Central memory CD8-positive, alpha-beta T cell (primary cell): ENCODE measurements at places on chromosomes 7 and 10.

DNA sequence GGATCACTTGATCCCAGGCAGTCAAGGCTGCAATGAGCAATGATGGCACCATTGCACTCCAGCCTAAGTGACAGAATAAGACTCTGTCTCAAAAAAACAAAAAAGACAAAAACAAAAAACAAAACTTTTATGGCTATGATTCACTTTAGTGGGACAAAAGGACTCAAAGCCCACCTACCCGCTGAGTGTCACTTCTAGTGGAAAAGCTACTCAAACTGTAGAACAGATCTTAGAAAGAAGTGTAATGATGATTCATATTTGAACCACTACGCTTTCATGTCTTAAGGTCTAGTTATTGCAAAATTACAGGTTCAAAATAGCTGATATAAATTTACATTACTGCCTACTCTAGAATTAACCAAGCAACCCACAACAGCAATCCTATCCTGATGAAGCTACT is 47.1 kb upstream of the OTUD1 start:
- no peak overlapping the region for H3K27ac ChIP-seq
- no peaks in the 10 kb centered on the region for H3K4me1 ChIP-seq
- H3K4me3 ChIP-seq, result no peak overlapping the region
- DNase-seq, result no peak
- no peaks in the 10 kb centered on the region for H3K27me3 ChIP-seq

GRCh38 chr10:26829810-26830515 is 30.8 kb downstream of the ABI1 start:
- no peaks in the 10 kb centered on the region for H3K27me3 ChIP-seq
- peaks cover 71% of the 10 kb centered on the region for H3K4me1 ChIP-seq
- DNase-seq, result no peak

DNA sequence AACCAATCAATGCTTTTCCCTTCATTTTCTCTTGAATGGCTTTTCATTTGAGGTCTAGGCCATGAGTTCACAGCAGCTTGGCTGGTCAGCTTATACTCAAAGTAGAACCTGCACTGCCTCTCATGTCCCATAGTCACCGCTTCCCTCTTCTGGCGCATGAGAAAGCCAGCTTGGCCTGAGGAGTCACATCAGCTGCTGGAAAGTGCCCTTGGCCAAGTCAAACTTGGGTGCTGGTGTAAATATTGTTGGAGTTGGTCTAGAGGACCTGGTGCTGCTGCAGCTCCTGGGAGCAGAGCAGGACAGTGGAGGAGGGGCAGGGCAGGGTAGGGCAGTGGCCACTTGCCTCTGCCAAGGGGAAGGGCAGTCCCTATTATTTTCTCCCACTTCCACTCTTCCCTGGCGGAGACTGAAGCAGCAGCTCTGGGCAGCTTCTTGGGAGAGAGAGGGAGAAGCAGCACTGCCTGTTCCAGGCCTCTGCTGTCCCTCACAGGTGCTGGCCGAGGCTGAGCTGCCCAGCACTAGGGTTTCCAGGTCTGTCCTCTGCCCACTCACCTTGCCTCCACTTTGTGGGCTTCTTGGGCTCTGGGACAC is 12.8 kb downstream of the UBE2D4 start:
- no peak overlapping the region for H3K27ac ChIP-seq
- no peaks in the 10 kb centered on the region for H3K4me1 ChIP-seq
- DNase-seq, result no peak
- H3K4me3 ChIP-seq, result no peak overlapping the region

DNA sequence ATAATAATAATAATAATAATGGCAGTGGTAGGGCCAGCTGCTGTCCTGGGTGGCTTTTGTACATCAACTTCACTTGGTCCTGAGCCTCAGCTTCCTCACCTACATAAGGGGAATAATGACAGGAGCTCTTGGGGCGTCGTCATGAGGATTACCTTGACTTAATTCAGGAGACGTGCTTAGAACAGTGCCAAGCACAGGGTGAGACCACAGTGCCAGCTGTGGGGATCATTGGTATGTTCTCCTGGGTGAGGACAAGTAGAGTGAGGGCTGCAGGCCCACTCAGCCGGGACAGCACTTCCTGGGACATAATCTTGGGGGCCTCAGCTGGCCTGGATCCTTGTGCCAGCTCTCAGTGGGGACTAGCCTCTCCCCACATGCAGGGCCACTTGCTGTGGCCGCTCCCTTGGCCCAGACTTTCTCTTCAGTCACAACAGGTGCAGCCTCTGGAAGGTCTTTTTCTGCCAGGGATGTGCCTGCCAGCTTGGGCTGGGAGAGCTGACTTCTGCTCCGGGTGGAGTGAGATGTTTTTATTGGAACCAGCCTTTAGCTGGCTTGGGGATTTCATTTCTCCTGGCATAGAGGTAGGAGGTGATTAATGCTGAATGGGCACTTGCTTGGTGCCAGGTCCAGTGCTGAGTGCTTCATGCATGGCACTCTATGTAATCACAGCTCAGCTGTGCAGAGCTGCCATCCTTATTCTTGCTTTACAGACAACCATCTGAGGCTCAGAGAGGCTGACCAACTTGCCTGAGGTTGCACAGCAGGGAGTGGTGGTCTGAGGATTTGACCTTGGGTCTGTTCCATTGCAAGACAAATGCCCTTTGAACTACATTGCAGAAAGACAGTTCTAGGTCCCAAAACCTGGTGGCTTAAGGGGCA is 45.3 kb downstream of the TSPAN15 start:
- no peak overlapping the region for H3K4me3 ChIP-seq
- H3K27ac ChIP-seq, result no peak overlapping the region
- H3K27me3 ChIP-seq, result no peaks in the 10 kb centered on the region
